Myocyte (in vitro differentiated cells): ENCODE measurements at places on chromosomes 5 and 9. TPM values are rescaled to one million over a fixed set of nuclear protein-coding genes. Genes with fewer than 3 reads are reported as not detected.

DNA sequence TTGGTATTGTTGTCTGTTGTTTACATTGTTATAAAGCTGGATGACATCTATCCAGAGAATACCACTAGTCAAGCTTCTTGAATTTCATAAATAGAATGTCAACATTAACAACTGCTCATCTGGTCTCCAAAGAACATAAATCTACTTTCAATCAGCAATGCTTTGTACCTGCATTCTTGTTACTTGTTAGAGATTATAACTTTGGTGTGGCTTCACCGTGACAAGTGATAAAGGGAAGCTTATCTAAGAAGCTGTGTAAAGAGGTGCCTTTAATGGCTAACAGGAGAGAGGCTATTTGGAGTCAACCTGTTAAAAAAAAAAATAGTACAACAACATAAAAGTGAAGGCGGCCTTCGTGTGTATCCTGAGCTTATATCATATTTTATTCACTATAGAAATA lies 41.8 kb downstream of the MUSK start:
- no peak for DNase-seq

DNA sequence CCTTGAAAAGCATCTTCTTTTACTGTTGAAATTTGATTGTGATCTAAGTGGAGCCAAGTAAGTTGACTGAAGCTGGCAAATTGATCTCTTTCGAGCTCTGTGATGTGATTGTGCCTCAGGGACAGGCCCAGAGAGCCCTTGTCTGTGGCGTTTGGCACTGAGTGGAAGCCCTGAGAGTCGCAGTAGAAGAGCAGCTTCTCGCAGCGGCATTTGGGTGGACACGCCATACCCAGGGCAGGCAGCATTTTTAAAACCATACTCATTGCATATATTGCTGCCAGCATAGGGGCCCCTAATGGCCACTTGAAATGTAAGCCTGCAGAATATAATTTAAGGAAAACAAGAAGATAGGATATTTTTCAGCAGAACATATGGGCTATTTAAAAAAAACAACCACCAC lies 894 bp downstream of the LRRTM2 start:
- DNase-seq: no peak

GRCh38 chr5:93941897-93942296 lies 200.5 kb upstream of the POU5F2 start:
- DNase-seq: no peak

GRCh38 chr5:133881576-133882388 lies 86.6 kb downstream of the C5orf15 start:
- no peak for DNase-seq

The DBH gene
- total RNA-seq: 0.16 and 1.5 TPM in 2 replicates

The SOWAHA gene
- total RNA-seq: 0.11 and 0.36 TPM in 2 replicates
